ENCODE measurements at places on chromosomes 7 and 10.
A peak's percentile ranks its signal among the peaks of the same experiment; 100 is the strongest.

- DNase-seq = no peak
Observed at GRCh38 chr10:93420944-93421825, 60.9 kb downstream of the MYOF start.

DNA sequence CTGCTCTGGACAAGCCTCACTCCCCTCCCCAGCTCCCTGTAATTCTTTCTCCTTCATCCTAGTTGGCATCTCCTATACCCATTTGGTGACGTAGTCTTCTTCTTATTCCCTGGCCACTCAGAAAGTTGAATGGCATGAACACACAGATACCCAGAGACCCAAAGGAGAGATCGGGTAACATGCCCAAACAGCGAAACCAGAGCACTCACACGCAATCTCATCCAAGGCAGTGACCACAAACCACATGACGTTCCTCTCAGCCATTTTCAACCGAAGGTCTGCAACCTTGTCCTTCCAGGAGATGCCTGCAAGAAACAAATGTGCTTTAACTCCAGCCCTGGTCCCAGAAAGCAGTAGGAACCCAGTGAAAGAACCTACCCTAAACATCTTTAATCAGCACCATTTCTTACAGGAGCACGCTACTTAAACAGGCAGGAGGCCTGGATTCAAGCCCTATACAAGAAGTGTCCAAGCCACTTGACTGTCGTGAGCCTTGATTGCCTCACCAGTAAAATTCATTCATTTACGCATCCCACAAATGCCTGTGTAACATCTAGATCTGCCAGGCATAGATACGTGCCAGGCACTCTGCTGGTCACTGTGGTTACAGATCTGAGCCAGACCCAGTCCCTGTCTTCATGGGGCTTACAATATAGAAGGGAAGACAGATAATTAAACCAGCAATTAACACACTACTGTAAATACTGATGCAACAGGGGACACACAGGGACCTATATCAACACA is 37.1 kb downstream of the XPNPEP1 start:
- DNase-seq = no peak

- no peak for DNase-seq
Observed at GRCh38 chr10:23379686-23380085, 35.1 kb upstream of the C10orf67 start.

- peak; percentile 75 for DNase-seq
Observed at GRCh38 chr10:97632949-97633884, at the start of gene MORN4. TSS of gene MORN4 (minus strand) at chr10:97633500. CDS start at chr10:97619653, 13,847 bp downstream.

DNA sequence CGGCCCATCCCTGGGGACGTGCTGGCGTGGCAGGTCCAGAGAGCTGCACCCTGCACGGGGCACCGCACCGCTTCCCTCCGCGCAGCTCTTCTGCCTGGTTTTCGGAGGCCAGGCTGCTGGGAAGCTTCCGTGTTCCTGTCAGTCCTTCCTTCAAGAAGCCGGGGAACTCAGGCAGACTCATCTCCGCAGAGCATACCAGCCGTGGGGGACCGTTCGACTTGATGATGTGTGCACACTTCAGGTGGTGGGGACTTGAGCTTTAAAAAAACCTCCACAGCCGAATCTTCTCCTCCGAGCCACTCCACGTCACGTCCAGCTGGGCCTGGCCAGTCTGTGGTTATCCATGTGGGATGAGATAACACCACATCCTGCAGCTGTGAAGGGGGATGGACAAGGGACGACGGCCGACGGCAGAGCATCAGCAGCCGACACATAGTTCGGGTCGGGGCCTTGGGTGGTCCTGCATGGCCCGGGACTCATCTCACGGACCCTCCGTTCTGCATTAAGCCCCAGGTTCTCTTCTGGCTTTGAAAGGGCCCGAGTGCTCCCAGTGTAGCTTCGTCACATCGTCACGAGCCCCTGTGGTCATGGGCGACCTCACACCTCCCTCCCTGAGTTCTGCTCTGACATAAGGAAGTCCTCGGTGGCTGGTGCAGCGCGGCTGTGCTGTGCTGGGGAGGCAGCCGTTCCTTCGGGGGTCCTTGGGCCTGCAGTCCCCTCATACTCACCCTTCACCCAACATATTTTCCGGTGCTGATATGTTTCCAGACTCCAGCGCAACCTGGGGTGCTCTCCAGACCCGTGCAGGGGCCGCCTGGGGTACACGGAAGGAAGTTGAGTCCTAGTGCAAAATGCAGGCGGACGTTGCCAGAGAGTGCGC is 4.5 kb upstream of the BHLHA15 start:
- DNase-seq = no peak

DNA sequence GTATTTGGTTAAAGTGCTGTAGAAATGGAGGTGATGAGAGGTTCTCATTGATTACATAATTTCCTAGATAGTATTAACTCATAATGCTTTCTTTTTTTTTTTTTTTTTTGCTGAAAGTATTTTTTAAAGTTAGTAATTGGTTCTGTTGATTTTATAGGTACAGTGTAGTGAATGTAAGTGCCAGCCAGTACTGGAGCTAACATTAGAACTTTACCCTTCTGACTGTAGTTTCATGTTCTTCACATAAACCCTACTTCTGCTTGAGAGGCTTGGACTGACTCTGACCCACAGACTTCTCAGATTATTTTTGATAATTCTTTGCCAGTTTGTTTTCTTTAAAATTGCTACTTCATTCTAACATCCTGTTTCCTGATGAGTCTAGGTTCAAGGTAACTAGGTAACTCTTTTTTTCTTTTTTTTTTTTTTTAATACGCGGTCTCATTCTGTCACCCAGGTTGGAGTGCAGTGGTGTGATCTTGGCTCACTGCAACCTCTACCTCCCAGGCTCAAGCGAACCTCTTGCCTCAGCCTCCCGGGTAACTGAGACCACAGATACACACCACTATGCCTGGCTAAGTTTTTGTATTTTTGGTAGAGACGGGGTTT is 92.2 kb upstream of the OIT3 start:
- no peak for DNase-seq

- DNase-seq = no peak
Observed at GRCh38 chr7:106018566-106019469, 55.8 kb downstream of the CDHR3 start.

DNA sequence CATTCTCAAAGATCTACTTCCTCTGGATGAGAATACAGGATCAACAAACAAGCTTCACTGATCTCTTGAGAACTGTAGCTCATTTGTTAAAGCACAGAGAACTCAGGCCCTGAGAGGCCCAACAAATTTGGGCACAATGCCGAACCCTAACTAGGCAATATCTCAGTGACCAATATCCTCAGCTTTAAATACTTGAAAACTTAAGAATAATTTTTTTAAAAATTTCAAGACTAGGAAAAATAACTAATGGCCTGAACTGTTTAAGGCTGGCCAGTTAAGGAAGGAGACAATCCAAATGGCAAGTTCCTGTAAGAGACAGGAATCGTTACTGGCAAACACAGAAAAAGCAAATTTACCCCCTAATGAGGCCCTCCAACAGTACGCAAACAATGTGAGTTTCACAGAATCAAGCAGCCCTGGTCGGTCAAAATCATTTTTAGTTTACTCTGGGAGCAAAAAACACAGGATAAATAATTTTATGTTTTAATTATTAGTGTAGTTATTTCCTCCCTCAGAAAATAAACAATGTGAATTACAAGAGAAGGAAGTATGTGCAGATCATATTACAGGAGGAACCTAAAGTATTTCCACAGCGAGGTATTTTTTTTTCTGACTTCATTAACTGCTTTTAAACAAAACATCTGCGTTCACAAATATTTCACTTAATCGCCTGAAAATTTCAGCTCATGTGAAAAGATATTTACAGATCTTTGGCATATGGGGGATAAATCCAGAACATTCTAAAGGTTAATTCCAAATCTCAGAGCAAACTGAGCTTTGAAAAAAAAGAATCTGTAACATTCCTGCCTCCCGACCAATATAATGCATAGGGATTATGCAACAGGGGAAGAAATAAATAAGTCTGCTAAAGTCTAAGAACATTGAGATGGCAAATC is 39.5 kb downstream of the NT5C2 start:
- no peak for DNase-seq

GRCh38 chr7:25565002-25565401 is 336.7 kb upstream of the NPVF start:
- no peak for DNase-seq

DNA sequence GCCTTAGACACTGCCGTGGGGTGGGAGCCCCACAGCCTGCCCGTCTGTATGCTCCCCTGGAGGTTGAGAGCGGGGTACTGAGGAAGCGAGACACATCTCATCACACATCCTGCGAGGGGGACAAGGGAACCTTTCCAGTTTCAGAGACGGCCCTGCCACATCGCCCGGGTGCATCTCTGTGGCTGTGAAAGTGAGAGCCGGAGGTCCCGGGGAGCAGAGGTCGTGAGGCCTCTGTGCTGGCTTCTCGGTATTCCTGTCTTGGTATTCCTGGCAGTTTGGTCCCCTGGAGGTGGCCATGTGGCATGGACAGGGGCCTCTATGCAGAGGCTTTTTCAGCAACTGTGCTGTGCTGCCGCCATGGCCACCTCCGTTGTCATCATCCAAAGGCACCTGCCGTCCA is 30.8 kb upstream of the UNCX start:
- DNase-seq = no peak

Measured in activated T-cell treated with anti-CD3 and anti-CD28 coated beads for 4 hours (primary cell).